Hepatocyte (in vitro differentiated cells): ENCODE measurements at places on chromosomes 1 and 21.

DNA sequence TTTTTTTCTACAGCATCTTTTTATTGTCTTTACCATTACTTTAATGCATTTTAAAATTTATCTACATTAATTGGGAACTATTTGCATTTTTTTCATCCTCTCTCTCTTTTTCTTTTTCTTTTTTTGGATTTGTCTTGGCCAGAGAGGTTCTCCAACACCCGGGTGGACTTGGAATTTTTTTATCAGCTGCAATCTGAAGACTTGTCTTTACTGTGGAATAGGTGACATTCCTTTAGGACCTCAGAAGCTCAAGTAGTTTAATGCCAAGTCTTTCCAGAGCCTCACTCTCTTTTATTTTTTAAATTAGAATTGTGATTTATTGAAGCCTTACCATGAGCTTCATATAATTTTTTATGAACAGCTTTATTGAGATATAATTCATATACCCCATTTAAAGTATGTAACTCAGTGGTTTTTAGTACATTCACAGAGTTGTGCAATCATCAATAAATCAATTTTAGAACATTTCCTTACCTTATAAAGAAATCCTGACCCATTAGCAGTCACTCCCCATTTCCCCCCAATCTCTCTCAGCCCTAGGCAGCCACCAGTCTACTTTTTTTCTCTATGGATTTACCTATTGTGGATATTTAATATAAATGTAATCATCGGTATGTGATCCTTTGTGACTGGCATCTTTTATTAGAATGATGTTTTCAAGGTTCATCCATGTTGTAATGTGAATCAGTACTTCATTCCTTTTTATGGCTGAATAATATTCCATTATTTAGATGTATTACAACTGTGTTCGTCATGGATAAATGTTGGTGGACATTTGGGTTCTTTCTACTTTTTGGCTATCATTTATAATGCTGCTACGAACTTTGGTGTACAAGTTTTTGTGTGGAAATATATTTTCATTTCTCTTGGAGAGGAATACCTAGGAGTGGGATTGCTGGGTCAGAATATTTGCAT lies 6.2 kb downstream of the TUFT1 start:
- DNase-seq: no peak

- DNase-seq: no peak
These were observed 151.3 kb downstream of the RUNX1 start for GRCh38 chr21:34897828-34898227.

DNA sequence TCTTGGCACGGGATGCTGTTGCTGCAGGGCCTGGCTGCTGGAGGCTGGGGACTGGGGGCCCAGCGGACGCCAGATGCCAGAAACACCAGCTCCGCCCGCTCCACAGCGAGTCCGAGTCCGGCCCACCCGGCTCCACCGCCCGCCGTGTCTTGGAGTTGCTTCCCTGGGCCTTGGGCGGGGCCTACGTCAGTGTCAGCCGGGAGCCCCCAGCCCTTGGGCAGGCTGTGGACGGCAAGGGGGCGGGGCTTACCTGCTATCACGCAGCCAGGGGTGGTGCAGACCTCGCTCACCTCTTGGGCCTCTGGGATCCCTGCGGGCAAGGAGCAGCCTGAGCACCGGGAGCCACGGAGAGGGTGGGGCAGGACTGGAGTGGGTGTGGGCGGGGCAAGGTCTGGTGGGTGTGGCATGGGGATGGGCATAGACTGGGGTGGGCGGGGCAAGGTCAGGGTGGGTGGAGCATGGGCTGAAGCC lies 21.8 kb downstream of the MMEL1 start:
- peak; percentile 78 for DNase-seq

DNA sequence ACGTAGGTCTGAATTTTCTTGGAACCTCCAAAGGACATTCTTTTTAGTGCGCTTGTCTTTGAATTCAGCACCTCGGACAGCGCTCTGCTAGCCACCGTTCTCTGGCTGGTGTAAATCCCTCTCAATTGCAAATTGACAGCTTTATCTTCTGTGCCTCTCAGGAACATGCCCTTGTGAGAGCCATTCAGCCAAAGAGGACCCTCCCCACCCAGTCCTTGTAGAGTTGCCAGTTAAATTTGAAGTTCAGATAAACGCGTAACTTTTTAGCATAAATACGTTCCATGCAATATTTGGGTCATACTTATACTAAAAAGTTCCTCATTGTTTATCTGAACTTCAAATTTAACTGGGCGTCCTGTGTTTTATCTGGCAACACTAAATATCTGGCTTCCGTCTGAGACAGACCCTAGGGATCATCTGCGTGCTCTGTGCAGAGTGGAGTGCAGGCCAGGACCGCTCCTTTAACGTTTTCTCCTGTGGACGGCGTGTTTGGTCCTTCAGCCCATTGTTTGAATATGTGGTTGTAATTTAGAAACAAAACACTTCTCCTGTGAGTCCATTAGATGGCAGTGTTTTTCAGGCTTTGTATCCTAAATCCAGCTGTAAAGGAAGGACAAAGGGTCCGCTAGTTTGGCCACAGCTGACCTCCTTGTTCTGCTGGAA lies 7.0 kb downstream of the KCNAB2 start:
- peak; percentile 84 for DNase-seq

GRCh38 chr1:172118618-172119017 lies 277.3 kb downstream of the DNM3 start:
- DNase-seq: no peak

- peak; percentile 66 for DNase-seq
These were observed 954 bp downstream of the RSBN1 start for GRCh38 chr1:113811156-113811887.

GRCh38 chr1:65467536-65467935 lies 47.1 kb downstream of the LEPR start:
- DNase-seq: peak; percentile 83

DNA sequence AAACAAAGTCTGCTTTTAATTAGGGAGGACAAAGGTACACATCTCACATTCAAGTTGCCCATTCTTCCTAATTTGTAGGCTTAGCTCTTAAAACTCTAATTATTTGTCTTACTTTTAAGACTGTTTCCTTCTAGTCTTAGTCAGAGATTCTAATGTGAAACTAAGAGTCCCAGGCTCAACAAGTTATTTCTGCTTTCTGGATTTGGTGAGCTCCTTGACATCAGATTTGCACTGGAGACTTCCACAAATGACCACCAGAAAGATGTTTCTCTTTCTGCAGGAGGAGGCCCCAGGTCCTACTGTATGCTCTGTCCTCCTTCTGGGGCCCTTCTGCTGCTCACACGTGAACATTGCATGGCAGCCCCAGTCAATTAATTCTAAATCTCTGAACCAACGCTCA lies 194.2 kb upstream of the JUN start:
- DNase-seq: no peak

DNA sequence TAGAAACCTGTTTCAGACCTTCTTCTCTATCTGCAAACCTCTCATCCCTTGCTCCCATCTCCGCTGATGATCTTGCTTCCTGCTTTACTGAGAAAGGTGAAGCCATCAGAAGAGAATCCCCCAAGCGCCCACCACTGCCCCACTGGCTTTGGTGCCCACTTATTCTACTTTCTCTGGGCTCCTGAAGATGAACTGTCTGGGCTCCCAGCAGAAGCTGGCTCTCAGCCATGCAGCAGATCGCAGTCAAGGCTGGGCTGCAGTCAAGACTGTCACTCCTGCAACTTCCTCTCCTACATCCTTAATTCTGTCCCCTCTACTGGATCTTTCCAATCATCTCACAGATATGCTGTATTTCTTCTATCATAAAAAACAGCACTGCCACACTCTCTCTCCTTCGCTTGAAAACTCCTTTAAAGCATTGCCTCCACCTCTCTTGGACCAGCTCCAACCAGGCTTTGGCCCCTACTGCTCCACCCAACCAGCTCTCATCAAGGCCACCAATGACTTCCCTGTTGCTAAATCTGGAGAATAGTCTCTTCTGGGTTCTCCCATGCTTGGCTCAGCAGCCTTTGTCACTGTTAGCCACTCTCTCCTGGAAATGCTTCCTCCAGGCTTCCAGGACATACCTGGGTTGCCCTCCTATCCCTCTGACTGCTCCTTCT lies 25.8 kb downstream of the TRIM62 start:
- DNase-seq: no peak

- DNase-seq: no peak
These were observed 45.4 kb downstream of the CD247 start for GRCh38 chr1:167472752-167473521.

DNA sequence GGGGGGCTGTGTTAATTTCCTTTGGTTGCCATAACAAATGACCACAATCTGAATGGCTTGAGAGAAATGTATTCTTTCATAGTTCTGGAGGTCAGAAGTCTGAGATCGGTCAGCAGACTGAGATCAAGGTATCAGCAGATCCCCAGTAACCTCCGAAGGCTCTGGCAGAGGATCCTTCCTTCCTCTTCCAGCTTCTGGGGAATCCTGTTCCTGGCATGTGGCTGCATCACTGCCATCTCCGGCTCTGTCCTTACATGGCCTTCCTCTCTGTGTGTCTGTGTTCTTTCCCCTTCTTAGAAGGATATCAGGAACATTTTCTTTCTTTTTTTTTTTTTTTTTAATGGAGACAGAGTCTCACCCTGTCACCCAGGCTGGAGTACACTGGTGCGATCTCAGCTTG lies 25.8 kb downstream of the ACTL8 start:
- no peak for DNase-seq

DNA sequence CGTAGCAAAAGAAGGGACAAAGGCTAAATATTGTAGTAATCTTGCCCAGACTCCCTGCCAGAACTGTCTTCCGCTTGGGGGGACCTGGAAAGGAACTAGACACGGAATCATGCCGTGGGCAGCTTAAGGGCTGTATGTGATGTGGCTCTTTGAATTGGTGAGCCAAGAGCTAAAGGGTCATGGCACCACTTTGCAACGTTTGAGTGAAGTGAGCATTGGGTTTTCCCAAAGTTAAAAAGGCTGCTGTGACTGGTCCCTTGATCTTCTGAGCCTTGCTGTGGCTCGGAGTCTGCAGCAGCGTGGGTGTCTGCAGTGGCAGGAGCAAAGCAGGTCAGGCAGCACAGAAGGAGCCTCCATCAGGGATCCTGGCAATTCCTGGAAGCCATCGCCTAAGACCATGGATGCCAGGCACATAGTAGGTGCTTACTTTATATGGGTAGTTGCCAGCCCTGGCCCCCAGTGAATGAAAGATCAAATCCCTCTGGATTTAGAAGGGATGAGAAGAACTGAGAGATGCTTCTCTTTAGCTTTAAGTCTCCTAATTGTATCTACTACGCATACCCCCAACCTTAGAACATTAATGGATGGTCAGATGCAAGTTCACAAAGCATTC lies 1.8 kb downstream of the SMYD2 start:
- DNase-seq: no peak

DNA sequence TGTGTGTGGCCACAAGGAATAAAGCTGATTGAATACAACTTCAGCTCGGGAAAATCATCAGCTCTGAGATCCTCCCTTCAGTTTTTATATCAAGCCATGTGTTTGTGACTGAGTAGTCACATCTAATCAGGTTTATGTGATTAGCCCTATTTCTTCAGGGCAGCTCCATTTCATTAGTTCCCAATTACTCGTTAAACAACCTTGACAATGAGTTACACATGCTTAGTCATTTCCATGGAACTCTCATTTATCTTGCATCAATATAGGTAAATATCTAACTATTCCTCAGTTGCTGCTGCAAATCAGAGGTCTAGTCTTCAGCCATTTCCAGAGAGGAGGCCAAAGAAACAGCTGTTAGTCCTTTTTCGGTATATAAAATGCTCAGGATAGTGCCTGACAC lies 16.3 kb downstream of the CRB1 start:
- no peak for DNase-seq

DNA sequence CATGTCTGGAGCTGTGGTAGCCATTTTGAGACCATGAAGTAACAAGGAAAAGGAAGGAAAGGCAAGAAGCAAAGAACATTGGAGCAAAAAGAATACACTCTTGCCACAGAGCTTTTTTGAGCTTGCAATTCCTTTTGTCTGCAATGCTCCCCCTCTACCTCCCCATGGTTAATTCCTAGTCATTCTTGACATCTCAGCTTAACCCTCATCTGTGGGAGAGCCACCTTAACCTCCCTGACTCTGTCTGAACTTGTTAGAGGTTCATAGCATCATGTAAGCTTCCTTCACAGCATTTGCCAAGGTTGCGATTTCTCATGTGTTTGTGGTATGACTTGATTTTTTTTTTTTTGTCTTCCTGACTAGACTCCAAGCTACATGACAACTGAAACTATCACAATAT lies 564.1 kb upstream of the PLXNA2 start:
- no peak for DNase-seq
